ENCODE measurements at places on chromosomes 1 and 21.

DNA sequence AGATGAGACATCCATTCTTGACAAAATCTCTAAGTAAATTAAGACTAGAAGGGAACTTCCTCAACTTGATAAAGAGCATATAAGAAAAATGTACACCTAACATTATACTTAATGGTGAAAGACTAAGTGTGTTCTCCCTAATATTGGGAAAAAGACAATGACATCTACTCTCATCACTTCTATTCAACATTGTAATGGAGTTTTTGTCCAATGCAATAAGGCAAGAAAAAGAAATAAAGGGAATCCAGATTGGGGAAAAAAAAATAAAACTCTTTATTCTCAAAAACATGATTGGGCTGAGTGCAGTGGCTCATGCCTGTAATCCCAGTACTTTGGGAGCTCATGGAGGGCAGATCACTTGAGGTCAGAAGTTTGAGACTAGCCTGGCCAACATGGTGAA lies 131.1 kb upstream of the JUN start:
- DNase-seq = no peak

DNA sequence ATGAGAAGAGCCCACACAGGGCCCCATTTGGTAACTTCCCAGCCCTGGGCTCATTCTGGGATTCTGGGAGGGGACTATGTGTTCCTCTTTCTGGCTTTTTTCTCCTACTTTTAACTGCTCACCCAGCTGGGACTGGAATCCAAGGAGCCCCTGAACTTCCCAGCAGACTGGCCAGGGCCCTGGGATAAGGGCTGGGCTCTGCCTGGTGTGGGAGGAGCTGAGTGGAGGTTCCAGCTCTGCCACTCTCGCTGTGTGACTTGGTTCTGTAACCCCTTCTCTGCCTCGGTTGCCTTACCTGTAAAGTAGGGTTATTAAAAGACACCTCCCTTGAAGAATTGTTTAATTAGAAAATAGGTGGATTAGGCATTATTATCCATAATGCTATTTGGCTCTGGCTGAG lies 19.6 kb upstream of the EPB41 start:
- DNase-seq = no peak

GRCh38 chr1:231155808-231156207 lies 6.0 kb upstream of the TRIM67 start:
- DNase-seq = no peak

DNA sequence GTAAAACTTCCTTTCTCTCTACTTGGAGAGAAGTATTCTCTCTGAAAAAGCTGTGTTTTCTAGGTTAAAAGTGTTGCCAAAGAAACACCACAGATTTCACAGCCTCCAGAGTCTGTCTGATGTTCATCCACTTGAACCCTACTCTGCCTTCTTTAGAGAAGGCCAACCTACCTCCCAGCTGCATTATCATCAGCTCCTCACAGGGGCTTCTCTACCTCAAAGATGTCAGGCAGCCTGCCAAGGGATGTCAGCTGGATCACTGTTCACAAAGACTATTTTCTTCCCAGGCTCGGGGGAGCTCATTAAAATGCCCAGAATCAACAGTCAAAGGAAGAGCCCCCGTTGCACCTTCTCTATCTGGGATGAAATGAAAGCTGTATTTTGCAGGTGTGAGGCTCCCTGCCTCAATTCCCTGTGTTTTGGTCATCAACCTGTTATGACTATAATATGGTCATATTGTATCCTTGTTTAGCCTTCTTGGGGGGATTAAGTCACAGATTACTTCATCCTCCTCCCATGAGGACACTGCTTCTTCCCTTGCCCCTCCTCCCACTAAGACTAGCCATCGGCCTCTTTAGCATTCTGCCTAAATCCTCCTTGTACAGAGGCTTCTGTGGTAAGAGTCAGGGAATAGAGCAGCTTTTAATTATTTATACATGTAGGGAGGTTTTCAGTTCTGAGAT lies 25.7 kb downstream of the ANGPTL7 start:
- DNase-seq = no peak

- peak; percentile 30 for DNase-seq
Observed at GRCh38 chr1:88890791-88891317, 513 bp downstream of the GTF2B start.

GRCh38 chr1:222138095-222138494 lies 396.2 kb upstream of the DUSP10 start:
- DNase-seq = no peak

DNA sequence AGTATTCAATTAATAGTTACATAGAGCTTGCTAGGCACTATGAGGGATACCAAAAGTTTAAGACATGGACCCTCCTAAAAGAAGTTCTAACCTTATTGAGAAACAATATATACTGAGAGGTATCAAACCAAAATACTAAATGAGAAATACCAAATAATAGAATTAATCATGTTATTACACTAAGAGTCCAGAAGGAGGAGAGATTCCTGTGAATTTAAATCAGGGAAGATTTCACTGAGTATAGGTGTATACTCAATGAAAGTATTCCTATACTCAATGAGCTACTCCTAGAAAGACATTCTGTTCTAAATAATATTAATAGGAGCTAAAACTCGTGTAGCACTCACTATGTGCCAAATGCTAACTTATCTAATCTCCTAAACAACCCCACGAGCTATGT lies 9.4 kb downstream of the CR1L start:
- DNase-seq = peak; percentile 23

DNA sequence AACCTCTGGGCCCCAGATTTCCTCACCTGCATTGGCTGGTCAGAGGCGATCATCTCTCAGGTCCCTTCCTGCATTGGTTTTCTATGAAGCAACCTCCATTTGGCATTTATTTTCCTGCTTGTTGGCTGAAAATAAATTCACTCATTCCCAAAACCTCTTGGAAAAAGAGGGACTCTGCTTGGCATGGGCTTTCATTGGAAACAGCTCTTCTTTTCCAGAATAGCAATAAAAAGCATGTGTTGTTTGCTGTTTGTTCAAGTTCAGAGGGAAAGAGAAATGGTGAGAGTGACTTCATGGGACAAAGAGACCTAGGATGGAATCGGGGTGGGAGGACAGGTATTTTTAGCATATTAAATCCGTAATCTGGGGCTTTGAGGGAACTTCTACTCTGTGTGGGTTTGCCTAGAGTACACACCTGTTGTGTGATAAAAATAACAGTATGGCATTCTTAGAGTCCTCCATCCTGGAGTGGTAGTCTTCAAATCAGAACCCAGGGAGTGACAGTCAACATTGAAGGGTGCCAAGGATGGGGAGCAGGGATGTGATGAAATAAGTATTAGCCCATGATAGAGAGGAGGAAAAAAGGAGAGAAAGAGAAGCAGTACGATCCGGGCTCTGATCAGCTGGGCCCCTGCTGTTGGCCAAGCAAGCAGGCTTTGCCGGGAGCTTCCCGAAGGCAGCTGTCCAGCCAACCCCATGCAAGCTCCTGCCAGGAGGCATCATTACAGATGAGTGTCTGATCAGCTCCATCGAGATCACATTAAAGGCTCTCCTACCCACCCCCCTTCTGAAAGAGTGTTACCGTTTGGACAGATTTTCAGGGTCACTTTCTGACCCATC lies 131.9 kb upstream of the NFIA start:
- DNase-seq = no peak

- DNase-seq = no peak
Observed at GRCh38 chr1:7760245-7760644, 10.9 kb upstream of the VAMP3 start.

DNA sequence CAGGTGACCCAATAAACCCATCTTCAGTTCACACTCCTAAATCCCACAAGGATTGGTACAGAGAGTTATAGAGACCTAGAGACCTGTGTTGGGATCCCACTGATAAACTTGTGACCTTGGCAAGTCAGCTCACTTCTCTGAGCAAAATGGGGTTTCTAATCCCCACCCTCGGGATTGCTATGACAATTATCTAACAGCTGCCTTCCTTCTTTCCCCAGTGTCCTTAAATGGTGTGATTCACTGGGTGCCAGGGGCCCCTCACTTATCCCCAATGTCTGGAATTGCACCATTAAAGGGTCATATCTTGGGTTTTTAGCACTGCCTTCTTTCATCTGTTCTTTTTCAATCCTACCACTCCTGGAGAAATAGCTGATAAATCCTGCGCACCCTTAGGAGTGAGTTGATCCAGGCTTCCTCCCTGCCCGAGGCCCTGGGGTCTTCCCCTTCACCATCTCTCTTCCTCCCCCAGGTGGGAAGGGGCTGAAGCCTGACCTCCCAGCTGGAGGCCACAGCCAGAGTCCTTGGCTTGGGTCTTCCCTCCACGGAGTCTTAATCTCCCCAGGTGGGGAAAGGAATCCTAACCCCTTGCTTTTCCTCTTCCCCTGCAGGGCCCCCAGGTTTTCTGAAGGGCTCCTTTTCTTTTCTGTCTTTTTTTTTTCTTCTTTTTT lies 39.7 kb downstream of the LACTBL1 start:
- no peak for DNase-seq

GRCh38 chr1:79848316-79848715 lies 841.8 kb upstream of the ADGRL4 start:
- DNase-seq = no peak

DNA sequence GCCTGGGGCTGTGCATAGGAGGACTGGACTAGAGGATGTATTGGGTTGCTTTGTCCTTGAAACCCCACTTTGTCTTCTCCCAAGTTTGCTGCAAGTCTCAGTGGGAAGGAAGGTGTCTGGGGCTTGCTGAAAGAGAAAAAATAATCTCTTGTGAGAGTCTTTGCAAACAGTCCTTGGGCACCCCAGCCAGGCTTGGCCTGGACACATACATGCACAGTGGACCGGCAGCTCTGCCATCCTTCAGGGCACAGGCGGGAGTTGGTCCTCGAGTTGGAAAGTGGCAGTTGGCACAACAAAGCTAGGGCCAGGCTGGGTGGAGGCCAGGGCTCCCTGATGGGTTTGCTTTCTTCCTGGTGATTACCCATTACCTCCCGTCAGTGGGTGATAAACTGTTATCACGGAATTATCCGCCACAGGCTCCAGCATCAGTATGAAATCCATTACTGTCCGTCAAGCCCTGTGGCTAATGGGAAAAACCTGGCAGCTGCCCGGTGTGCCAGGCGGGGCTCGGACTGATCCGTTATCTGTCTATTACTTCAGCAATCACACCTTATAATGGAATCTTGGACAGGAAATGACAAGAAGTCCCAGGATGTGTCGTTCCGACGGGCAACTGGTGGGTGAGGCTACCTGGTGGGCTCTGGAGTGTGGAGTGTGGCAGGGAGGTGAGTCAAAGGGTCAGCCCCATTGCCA lies 265.7 kb downstream of the GRIK3 start:
- no peak for DNase-seq
